ENCODE measurements at places on chromosomes 5 and 9.
A peak's percentile ranks its signal among the peaks of the same experiment; 100 is the strongest.

DNA sequence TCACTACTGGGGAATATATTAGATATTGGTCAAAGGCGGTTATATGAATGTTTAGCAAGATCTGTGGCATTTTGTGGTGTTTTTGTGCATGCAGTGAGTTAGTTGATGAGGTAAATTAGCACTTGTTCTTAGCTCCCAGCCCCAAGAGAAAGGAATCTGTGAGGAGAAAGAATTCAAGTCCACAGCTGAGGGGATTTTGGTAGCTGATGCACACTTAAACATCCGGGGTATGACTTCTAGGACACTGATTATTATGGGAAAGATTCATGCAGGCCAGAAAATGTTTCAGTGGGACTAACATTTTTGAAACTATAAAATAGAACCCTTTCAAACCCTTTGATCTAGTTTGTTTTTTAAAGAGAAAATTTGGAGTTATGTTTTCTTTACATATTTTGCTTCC lies 118.2 kb upstream of the RPS23 start:
- DNase-seq: no peak
- no peaks in the 10 kb centered on the region for H3K4me1 ChIP-seq

GRCh38 chr5:180718810-180719453 lies 20.9 kb downstream of the OR2Y1 start:
- no peak overlapping the region for H3K27ac ChIP-seq
- H3K36me3 ChIP-seq: no peaks in the 10 kb centered on the region
- H3K27me3 ChIP-seq: peaks cover 57% of the 10 kb centered on the region
- DNase-seq: peak; percentile 72
- no peak overlapping the region for H3K4me3 ChIP-seq

- H3K36me3 ChIP-seq: peaks cover 13% of the 10 kb centered on the region
- no peak overlapping the region for H3K27ac ChIP-seq
- no peak for DNase-seq
Observed at GRCh38 chr9:125444956-125445506, 183.4 kb downstream of the GAPVD1 start.

DNA sequence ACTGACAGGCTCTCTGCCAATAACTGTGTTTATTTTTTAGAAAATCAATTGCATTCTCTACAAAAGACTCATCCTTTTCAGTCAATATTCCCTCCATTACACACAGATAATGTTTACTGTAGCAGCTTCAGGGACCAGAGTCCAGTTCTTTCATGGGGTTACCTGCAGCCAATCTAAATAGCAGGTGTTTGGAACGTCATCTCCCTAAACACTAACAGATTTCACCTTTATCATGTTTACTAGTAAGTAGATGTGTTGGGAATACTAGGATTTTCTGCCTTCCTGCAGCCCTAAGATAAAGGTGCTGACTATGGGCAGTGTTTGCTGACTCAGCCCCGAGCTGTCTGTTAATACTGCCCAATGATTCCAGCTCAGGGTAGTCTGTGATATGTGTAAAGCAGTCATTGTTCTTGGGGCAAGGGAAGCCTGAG lies 447.0 kb downstream of the KIF4B start:
- H3K4me3 ChIP-seq: no peak overlapping the region
- no peaks in the 10 kb centered on the region for H3K36me3 ChIP-seq
- no peaks in the 10 kb centered on the region for H3K27me3 ChIP-seq
- H3K27ac ChIP-seq: no peak overlapping the region
- DNase-seq: no peak

GRCh38 chr9:9904041-9904440 lies 708.8 kb downstream of the PTPRD start:
- H3K27me3 ChIP-seq: no peaks in the 10 kb centered on the region
- H3K36me3 ChIP-seq: no peaks in the 10 kb centered on the region
- DNase-seq: no peak
- H3K4me1 ChIP-seq: no peaks in the 10 kb centered on the region

- H3K27me3 ChIP-seq: no peaks in the 10 kb centered on the region
- H3K4me1 ChIP-seq: peaks cover 8% of the 10 kb centered on the region
- no peaks in the 10 kb centered on the region for H3K36me3 ChIP-seq
- no peak for DNase-seq
- H3K27ac ChIP-seq: no peak overlapping the region
Observed at GRCh38 chr9:18743971-18744370, 270.0 kb downstream of the ADAMTSL1 start.

GRCh38 chr5:67453111-67453905 lies 256.7 kb upstream of the CD180 start:
- H3K27ac ChIP-seq: no peak overlapping the region
- DNase-seq: no peak
- H3K36me3 ChIP-seq: no peaks in the 10 kb centered on the region
- no peak overlapping the region for H3K4me3 ChIP-seq

DNA sequence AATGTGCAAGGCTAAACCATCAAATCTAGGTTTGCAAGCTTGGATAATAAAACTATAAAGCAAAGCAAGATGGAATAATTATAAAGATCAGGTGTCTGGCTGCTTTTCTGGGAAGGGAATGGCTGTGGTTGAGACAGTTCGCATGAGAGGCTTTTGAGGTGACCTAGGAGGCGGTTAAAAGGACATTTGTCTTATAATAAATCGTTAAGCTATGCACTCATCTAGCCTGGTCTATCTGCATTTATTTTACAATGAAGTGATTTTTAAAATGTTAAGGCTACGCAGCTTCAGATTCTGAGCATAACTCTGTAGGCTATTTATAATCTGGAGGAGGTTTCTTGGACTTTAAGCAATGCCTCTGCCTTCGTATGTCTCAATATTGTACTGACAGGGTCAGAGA lies 29.4 kb upstream of the MAN2A1 start:
- H3K36me3 ChIP-seq: no peaks in the 10 kb centered on the region
- H3K27ac ChIP-seq: no peak overlapping the region
- DNase-seq: no peak
- H3K4me3 ChIP-seq: no peak overlapping the region

GRCh38 chr5:170960567-170960966 lies 98.7 kb downstream of the RANBP17 start:
- no peak for DNase-seq
- H3K4me3 ChIP-seq: no peak overlapping the region
- H3K27ac ChIP-seq: no peak overlapping the region
- H3K4me1 ChIP-seq: no peaks in the 10 kb centered on the region

DNA sequence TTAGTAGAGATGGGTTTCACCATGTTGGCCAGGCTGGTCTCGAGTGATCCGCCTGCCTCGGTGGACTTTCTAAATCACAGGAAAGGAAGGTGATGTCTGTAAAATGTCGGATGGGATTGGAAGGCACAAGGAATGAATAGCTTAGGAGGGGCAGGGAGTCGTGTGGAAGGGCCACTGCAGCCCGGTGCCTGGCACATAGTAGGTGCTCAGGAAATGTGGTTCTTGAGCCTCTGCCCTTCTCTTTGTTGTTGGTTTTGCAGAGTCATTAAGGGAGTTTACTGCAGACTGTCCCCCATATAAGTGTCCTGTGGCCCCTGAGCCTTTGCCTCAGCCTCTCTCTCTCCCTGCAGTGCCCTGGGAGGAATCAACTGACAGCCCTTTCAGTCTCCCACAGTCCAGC lies 11.8 kb downstream of the NEK6 start:
- H3K4me1 ChIP-seq: no peaks in the 10 kb centered on the region
- no peak overlapping the region for H3K27ac ChIP-seq
- no peaks in the 10 kb centered on the region for H3K27me3 ChIP-seq
- no peak overlapping the region for H3K4me3 ChIP-seq
- H3K36me3 ChIP-seq: peaks cover 4% of the 10 kb centered on the region

DNA sequence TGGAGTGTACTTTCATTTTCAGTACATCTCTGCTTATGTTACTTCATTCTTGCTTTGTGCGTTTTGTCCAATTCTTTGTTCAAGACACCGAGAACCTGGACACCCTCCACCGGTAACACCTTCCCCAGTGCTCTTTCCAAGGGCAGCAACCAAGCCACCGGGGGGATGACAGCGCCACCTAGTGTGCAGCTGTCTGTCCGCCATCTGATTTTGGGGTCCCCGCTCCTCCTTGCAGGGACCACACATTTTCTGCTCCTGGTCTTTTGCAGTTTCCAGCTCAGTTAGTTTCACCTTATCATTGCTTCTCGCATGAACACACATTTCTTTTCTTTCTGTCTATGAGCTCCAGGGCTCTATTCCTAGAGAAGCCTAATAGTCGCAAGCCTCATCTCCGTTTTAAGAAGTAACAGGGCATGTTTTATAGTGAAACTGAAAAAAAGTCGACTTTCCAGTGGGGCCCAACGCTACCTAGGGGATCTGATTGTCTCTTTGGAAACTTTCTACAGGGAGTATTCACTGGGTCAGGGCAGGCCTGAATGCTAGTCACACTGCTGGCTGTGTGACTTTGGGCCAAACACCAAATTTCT lies 152.1 kb downstream of the FSTL4 start:
- no peaks in the 10 kb centered on the region for H3K27me3 ChIP-seq
- no peak overlapping the region for H3K27ac ChIP-seq
- no peaks in the 10 kb centered on the region for H3K36me3 ChIP-seq
- H3K4me1 ChIP-seq: no peaks in the 10 kb centered on the region
- no peak overlapping the region for H3K4me3 ChIP-seq
- DNase-seq: peak; percentile 89

DNA sequence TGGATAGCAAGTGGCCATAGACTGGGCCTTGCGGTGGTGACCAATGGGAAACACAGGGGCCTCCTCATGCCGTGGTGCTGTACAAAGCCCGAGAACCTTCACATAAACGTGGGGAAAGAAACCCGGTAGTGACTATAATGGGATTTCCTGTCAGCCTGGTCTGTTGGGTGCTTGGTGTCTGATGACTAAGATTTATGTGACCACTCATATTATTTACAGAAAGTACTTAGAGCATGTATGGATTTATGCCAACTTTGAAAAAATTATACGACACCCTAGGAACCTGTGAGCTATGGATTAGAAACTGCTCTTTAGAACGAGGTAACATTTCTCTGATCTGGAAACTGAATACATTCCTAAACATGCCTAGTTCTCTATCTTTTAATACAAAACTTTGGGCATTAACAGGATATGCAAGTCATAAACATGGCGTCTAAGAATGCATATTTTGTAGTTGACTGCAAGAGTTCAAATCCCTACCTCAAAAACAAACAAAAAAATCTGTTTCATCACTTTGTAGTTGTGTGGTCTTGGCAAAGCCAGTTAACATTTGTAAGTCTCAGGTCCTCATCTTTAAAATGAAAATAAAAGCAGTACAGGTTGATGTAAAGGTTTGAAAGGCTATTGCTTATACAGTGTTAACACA lies 85.4 kb downstream of the TMEM167A start:
- no peak overlapping the region for H3K27ac ChIP-seq
- H3K4me1 ChIP-seq: no peaks in the 10 kb centered on the region
- H3K27me3 ChIP-seq: no peaks in the 10 kb centered on the region
- no peak for DNase-seq

- H3K27me3 ChIP-seq: no peaks in the 10 kb centered on the region
- DNase-seq: peak; percentile 89
- H3K36me3 ChIP-seq: no peaks in the 10 kb centered on the region
- no peaks in the 10 kb centered on the region for H3K4me1 ChIP-seq
- H3K4me3 ChIP-seq: no peak overlapping the region
Observed at GRCh38 chr5:175696139-175696854, 38.4 kb downstream of the HRH2 start.

- no peak for DNase-seq
- H3K27me3 ChIP-seq: no peaks in the 10 kb centered on the region
- H3K4me1 ChIP-seq: no peaks in the 10 kb centered on the region
- no peak overlapping the region for H3K4me3 ChIP-seq
- H3K36me3 ChIP-seq: peaks cover 69% of the 10 kb centered on the region
Observed at GRCh38 chr9:136829981-136830885, 12.0 kb upstream of the AJM1 start.

GRCh38 chr5:76277736-76278135 lies 125.3 kb upstream of the IQGAP2 start:
- no peak overlapping the region for H3K27ac ChIP-seq
- H3K4me1 ChIP-seq: no peaks in the 10 kb centered on the region
- no peak overlapping the region for H3K4me3 ChIP-seq
- H3K27me3 ChIP-seq: no peaks in the 10 kb centered on the region
- H3K36me3 ChIP-seq: no peaks in the 10 kb centered on the region
- DNase-seq: no peak

- H3K27me3 ChIP-seq: no peaks in the 10 kb centered on the region
- no peaks in the 10 kb centered on the region for H3K36me3 ChIP-seq
- H3K27ac ChIP-seq: no peak overlapping the region
- H3K4me1 ChIP-seq: no peaks in the 10 kb centered on the region
Observed at GRCh38 chr9:136496181-136496580, 13.3 kb upstream of the SEC16A start.

DNA sequence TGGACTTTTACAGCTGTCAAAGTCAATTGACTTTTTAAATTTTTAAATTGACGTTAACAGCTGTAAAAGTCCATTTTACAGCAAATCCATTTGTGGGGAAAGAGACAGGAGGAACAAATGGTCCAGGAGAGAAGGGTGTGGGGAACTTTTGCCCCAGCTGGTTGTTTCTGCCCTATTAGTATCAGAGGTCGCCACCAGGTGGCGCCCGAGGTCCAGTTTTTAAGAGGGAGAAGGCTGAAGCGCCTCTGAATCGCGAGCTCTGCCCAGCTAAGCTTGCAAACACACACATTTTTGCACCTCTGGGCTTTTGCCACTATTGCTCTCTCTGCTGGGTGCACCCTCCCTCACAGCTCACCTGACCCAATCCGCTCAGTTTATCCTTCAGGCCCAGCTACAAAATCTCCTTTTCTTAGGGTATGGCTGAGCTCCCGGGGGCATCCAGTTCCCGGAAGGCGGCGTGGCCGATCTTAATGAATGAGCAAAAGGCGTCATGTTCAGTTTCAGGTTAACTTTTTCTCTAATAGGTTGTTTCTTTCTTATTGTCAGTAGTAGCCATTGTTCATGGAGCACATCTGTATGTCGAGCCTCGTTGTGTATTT lies 6.3 kb upstream of the TTLL11 start:
- H3K4me1 ChIP-seq: no peaks in the 10 kb centered on the region
- peak; percentile 93 for DNase-seq
- no peaks in the 10 kb centered on the region for H3K36me3 ChIP-seq
- no peak overlapping the region for H3K27ac ChIP-seq

GRCh38 chr9:110066929-110067716 lies 140.8 kb downstream of the C9orf152 start:
- no peak overlapping the region for H3K27ac ChIP-seq
- no peak for DNase-seq
- H3K4me1 ChIP-seq: no peaks in the 10 kb centered on the region
- no peak overlapping the region for H3K4me3 ChIP-seq
- no peaks in the 10 kb centered on the region for H3K27me3 ChIP-seq

DNA sequence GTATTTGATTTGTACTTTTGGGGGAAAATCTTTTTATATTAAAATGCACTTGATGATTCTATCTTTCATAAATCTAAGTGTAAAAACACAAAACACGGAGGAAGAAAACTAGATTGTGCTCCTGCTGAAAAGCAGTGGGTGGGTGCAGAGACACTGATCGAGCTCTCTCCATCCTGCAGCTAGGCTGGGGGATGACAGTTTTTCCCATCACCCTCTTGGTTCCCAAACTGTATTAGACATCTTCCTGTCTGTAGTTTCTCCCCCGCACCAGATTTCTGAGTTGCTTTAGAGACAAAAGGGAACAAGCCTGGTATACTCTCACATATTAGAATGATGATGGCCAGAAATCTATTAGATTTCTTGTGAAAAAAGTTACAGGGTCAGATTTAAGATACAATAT lies 99.6 kb downstream of the FAM114A2 start:
- peak overlapping the region; percentile 44 for H3K4me3 ChIP-seq
- no peaks in the 10 kb centered on the region for H3K4me1 ChIP-seq
- no peaks in the 10 kb centered on the region for H3K36me3 ChIP-seq
- no peaks in the 10 kb centered on the region for H3K27me3 ChIP-seq
- H3K27ac ChIP-seq: no peak overlapping the region
- no peak for DNase-seq

Data from endodermal cell (in vitro differentiated cells).